ENCODE measurements at places on chromosomes 5 and 9.

DNA sequence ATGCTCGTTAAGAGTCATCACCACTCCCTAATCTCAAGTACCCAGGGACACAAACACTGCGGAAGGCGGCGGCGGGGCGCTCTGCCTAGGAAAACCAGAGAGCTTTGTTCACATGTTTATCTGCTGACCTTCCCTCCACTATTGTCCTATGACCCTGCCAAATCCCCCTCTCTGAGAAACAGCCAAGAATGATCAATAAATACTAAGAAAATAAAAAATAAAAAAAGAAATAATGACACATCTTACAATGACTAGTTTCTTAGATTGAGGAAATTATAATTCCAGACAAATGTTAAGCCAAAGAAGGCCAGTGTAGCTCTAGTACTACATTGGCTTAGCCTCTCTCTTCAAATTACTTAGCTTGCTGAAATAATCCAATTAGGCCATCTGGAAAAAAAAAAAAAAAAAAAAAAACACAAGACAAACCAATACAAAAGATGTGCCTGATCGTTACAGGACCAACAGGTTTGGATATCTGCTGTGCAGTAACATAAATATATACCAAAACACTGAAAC lies 58.0 kb downstream of the ANXA2R start:
- DNase-seq: no peak

GRCh38 chr9:126420643-126421564 lies 94.3 kb downstream of the MVB12B start:
- no peak for DNase-seq

DNA sequence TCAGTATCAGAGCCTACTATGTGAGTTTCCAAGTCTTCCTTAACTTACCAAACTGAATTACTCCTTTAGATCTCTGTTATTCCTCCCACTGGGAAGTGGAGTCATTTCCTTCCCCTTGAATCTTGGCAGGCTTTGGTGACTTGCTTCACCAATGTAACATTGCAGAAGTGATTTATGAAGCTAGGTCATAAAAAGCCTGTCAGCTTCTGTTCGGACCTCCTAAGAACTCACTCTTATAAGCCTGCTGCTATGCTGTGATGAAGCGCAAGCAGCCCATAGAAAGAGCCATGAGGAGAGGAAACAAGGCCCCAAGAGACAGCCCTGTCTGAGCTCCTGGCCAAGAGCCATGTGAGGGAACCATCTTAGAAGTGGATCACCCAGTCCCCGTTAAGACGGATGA lies 14.2 kb upstream of the FOXB2 start:
- peak; percentile 57 for DNase-seq

DNA sequence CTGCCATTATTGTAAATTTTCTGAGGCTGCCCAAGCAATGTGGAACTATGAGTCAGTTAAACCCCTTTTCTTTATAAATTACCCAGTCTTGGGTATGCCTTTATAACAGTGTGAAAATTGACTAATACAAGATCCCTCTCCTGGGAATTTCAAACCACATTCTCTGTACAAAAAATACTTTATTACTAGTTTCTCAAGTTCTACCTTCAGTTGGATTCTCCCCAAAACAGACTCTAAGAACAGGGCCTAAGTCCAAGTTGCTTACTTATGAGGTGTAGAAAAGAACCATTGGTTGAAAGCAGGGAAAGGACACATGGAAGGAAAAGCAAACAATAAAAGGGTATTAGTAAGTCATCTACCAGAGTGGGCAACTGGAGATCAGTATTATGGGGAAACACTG lies 343.2 kb downstream of the TMEM232 start:
- no peak for DNase-seq

DNA sequence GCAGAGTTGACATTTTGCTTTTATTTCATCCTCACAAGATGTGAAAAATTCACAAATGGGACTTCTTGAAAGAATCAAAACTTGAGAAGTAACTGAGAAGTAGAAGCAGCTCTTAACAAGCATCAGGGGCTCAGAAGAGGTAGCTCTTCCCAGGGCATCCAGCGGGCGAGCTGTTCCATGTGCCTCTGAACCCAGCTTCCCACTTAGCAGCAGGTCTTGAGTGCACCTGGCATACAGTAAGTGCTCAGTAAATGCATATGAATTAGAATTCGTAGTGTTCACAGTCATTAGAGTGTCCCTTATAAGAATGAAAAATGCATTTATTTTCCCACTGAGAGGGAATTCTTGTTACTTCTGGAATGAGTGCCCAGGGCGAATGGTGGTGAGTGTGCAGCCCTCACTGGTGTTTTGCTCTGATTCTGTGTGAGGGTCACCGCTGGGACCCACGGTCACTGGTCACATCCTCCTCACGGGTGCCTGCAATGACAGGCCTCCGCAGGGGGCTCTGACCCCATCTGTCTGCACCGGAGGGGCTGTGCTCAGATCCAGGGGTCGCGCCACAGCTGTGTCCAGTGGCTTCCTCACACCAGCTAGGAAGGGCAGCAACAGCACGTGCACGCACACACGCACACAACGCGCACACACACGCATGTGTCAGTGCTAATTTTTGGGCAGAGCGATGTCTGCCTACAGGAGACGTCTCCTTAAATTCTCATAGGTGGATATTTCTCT lies 26.9 kb downstream of the EXOC3 start:
- DNase-seq: no peak

GRCh38 chr9:108163321-108164005 lies 673.9 kb upstream of the KLF4 start:
- no peak for DNase-seq

DNA sequence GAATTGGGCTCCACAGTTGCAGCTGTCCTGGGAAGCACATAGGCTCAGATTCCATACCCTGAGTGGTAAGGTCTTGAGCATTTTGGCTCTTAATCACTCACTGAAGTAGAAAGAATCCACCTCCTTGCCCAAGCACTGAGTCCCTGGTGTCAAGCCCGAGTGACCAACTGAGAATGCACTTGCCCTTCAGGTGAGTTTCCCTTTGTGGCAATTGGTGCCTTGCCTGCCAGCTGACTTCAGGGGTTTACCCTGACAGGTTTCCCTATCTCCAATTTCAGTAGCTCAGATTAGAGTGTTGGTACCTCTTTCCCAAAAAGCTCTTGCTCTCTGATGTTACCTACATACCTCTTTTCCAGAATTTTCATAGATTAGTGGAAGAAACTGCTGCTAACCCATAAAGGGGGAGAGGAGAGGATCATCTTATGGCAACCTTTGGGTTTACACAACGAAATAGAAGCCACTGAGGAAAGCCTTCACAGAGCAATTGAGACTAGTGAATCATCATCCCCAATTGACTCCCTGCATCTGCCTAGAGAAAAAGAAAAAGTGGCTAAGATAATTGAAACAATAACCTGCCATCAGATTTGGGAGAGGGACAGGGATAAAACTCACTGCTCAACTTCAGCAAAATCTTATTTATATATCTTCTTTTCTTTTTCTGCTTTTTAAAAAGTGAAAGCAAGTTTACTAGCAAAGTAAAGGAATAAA lies 48.6 kb downstream of the CCL28 start:
- DNase-seq: no peak

DNA sequence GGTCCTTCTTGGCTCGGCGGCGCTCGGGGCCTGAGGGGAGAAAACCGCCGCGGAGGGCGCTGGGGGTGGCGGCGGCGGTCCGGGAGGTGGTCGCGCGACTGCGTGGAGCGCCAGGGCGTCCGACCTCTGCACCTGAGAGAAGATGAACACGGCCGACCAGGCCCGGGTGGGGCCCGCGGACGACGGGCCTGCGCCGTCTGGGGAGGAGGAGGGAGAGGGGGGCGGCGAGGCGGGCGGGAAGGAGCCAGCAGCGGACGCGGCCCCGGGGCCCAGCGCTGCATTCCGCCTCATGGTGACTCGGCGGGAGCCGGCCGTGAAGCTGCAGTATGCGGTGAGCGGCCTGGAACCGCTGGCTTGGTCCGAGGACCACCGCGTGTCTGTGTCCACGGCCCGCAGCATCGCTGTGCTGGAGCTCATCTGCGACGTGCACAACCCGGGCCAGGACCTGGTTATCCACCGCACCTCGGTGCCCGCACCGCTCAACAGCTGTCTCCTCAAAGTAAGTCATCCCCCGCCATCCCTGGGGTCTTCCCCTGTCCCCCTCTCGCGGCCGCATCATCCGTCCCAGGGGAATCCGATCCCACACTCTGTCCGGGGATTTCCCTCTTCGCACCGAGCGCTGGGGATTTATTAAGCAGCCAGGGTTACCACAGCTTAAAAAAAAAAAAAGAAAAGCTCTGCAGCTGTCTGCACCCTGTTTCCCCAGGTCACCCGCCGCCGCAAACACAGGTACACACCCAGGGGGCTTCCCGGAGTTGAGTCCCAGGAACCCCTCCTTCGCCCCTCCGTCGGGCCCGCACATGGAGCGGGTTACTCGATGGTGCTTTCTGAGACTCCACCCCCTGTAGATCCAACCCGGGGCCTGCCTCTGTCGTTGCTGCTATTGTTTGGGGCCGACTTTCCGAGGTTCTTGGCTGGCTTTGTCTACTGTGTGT lies at the start of gene GTF3C4:
Gene GTF3C4, plus strand, starts transcription at position 8 of the 935 bp plus-strand sequence. Its CDS starts 135 bp downstream, at position 143.
- peak; percentile 17 for DNase-seq

- DNase-seq: no peak
These were observed 182.9 kb downstream of the AOPEP start for GRCh38 chr9:94909250-94909894.

- DNase-seq: no peak
These were observed 442.0 kb downstream of the DMRT2 start for GRCh38 chr9:1492156-1492555.

DNA sequence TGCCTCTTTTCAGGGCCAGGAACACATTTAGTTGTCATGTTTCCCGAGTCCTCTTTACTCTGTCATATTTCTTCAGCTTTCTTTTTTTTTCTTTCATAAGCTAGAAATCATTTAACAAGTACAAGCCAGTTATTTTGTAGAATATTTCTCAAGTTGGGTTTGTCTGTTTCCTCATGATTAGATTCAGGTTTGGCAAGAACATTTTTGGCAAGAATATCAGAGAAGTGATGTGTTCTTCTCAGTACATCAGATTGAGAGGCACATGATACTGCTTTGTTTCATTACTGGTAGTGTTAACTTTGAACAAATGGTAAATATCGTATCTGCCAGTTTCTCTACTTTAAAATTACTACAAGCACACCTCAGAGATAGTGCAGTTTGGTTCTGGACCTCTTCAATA lies 45.1 kb downstream of the PCSK5 start:
- no peak for DNase-seq

DNA sequence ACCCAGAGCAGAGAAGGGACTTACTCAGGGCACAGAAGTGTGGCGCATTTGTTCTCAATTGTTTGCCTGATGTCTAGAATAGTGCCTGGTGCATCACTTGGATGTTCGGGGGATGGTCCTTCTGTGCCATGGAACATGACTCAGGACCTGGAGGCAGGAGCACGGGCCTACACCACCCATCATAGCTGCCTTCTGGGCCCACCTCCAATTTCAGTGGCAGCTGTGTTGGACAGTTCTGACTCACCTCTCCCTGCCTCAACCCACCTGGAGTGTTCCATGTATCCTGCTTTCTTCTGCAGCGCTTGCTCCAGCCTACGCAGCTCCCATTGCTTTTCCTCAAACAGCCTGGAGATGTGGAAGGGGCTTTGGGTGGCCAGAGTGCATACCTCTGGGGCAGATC lies 12.5 kb upstream of the CXCL14 start:
- DNase-seq: no peak

DNA sequence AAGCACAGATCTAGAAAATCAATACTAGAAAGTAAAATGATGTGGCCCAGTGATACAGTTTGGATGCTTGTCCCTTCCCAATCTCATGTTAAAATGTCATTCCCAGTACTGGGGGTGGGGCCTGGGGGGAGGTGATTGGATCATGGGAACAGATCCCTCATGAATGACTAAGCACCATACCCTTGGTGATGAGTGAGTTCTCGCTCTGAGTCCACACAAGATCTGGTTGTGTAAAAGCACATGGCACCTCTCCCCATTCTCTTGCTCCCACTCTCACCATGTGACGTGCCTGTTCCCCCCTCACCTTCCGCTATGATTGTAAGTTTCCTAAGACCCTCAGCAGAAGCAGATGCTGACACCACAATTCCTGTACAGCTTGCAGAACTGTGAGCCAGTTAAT lies 234.2 kb upstream of the CDH6 start:
- DNase-seq: no peak

DNA sequence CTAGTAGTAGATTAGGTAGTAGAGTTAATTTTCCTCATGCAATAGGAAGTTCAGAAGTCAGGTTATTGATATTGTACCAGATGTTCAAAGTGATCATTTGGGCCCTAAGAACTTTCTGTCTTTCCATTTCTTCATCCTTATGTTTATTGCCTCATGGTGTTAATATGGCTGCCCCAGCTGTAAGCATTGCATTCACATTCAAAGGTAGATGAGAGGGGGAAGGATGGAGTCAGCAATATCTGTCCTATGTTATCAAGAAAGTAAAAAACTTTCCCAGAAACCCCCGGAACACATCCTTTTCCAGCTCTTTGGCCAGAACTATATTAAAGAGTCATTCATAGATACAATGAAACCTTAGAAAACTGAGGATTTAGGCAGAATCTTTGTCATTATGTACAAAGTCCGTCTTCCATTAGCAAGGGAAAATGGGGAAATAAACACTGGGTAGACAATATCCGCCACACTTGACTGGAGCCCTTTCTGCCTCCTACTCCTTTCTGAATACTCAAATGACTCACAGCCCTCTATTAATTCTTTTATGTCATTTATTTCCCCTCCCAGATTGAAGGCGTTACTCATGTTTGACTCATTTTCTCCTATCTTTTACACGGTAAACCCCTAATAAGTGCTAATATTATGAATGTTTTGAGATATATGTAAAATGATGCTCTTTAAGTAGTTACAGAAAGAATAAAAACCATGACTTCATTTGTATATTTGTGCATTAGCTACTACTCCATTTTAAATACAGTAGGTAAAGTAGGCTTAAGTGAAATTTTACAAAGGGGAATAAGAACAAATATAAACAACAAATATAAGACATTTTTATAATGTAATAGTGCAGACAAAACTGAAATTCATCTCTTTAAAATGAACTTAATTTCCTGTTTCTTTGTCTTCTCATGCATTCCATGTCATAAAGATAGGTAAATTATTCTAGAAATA lies 127.6 kb downstream of the SLF1 start:
- peak; percentile 50 for DNase-seq

GRCh38 chr9:136149853-136150252 lies 31.2 kb upstream of the TMEM250 start:
- DNase-seq: no peak

- no peak for DNase-seq
These were observed 195.1 kb downstream of the PCSK5 start for GRCh38 chr9:76085596-76085995.

DNA sequence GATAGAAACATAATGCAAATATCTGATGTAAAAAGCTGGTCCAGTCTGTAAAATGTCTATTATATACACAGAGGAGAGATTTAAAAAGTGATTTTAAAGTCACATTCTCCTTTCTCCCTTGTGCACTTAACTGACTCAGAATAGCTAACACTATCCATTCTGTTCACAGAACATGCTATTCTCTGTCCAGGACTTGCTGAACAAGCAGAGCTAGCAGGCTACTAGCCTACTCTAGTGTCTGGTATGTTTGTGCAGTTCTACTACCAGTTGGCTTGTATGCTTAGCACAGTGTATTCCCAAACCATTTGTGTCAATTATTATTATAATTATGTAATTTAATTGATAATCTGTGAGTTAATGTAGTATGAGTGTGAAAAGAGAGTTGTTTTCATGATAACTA lies 161.7 kb upstream of the NUDT12 start:
- DNase-seq: no peak
